ENCODE measurements at places on chromosomes 4 and X.

DNA sequence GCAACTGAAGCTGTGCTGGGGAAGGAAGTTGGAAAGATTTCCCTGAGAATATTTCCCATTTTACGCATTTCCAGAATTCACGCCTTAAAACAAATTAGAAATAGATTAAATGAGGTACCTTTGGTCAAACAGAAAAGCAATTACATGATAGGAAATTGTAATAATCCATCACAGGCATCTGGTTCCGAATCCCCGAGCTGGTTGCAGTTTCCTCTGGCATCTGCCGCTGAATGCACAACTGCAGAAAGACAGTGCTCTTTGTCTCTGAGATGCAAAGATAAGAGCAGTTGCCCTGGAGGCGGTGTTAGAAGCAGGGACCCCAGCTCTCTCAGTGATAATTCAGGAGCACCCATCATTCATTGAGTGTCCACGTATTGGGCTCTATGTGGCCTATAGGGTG, 224.4 kb downstream of the LDB2 start:
- DNase-seq: no peak

- no peak for DNase-seq
Measured at GRCh38 chr4:152554742-152555141, 18.9 kb upstream of the FBXW7 start.

- no peak for DNase-seq
Measured at GRCh38 chrX:136468391-136469103, 19.2 kb upstream of the BRS3 start.

DNA sequence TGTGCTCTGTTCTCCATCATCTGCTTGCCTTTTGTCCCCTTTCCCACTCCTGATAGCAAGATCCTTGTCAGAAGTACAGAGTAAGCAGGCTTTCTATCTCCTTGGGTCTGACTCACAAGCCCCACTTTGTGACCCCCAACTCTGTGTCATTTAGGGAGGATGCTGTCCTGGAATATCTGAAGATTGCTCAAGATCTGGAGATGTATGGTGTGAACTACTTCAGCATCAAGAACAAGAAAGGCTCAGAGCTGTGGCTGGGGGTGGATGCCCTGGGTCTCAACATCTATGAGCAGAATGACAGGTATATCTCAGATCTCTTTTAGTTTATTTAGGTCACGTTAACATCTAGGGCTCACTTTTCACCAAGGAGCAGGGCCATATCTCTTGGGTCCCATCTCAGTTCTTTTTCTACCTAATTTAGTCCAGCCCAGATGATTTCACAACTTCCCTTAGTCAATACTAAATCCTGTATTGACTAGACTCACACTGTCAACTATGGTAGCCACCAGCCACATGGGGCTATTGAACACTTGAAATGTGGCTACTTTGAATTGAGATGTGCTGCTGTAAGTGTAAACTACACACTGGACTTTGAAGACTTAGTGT, 64.3 kb downstream of the MSN start:
- DNase-seq: no peak

- DNase-seq: no peak
Measured at GRCh38 chr4:102527695-102528283, 26.6 kb downstream of the NFKB1 start.

DNA sequence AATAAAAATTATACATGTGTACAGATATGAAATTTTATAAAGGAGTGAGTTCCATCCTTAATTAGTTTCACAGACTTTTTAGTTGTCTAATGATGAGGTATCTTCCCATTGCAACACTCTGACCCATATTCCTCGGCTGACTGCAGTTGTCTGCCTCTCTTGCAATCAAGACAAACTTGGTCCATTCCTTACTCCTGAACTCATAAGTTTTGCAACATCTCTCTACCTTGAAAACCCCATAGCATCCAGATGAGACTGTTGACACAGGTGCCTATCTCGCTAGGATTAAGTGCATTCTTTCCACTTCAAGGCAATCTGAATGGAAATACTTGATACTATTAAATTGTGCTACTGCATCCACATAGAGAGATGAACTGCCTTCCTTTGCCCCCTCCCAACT, 2.3 kb downstream of the XKRX start:
- DNase-seq: no peak

DNA sequence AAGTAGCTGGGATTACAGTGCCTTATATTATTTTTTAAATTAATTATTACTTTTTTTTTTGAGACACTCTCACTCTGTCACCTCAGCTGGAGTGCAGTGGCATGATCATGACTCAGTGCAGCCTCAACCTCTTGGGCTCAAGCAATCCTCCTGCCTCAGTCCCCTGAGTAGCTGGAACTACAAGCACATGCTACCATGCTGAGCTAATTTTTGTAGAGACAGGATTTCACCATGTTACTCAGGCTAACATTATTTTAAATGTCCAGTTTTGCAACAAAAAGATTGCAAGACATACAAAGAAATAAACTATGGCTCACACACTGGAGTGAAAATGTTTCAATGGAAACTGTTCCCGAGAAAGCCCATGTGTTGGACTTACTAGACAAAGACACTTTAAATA, 59.2 kb downstream of the MND1 start:
- DNase-seq: no peak

GRCh38 chr4:7676398-7676922, 241.7 kb upstream of the PSAPL1 start:
- no peak for DNase-seq

- DNase-seq: no peak
Measured at GRCh38 chrX:150337536-150337935, 25.6 kb upstream of the MAMLD1 start.

DNA sequence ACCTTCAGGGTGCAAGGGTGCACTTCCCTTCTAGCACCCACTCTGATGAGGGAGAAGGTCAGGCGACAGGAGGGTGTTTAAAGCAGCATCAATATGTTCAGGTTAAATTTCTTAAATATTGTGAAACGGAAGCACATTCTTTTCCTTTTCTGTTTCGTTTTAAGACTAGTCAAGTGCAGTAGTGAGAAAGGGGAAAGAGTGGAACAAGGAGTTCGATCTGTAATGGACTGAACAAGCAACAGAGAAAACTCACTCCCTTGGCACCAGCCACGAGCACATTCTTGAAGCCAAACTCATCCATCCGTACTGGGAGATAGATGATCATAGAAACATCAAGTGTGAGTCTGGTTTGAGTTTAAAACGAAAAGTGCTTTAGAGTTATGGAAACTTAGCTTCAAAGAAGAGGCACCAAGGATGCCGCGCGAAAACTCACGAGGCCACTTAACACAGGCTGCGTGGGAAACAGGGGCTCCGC, 815 bp downstream of the FAM53A start:
- no peak for DNase-seq

DNA sequence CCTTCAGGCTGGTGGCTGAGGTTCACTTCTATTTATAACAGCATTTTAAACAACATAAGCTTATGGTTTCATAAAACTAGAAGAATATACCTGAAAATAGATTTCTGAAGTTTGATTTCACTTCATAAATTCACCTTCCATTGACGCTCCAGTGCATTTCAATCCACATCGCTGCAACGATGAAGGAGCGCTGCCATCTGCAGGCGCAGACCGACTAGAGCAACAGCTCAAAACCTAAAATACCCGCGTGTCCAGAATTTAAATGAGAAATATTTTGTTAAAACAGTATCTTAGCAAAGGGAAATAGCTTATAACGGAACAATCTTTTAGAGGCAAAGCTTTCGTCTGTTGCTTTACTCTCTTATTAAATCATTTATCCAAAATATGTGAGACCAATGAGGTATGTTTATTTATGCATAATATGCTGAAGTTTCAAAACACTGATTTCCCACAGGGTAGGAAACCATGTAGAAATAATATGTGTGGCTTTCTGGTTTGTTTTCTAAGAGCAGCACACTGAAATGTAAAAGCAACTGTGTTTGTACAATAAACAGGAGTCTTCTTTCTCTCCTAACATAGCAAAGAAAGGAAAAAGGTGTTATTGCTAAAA, 816.4 kb upstream of the FRG1 start:
- no peak for DNase-seq

GRCh38 chr4:176970853-176971252, 178.1 kb upstream of the VEGFC start:
- DNase-seq: no peak

DNA sequence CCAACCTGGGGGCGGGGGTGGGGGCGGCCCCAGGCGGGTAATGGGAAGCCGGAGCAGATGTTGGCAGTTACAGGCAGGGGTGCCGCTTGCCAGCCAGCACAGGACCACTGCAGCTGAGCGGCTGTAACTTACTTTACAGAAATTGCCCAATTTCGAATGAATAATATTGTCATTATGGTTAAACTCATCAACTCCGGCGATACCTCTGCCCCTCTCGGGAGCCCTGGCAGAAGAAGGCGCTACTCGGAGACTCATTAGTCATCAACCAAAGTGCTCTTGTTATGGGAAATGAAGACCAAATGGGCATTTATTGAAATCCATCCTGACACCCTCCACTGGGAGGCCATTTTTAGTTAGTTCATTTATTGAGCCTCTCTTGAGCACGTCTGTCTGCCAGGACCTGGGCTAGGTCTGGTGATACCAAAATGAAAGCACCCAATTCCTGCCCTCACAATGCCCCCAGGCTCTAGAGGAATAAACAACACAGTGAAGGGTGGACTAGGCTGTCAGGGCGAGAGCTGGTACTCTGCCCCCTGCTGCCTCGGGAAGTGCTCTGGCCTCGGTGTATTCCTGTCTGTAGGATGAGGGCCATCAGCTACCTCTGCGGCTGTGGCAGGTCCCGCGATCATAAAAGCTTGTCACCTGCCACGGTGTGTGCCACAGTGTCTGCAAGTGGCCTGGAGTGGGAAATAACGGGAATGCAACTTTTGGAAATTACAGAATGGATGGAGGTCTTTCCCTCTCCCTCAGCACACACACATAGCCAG, 159.1 kb upstream of the PSAPL1 start:
- no peak for DNase-seq

DNA sequence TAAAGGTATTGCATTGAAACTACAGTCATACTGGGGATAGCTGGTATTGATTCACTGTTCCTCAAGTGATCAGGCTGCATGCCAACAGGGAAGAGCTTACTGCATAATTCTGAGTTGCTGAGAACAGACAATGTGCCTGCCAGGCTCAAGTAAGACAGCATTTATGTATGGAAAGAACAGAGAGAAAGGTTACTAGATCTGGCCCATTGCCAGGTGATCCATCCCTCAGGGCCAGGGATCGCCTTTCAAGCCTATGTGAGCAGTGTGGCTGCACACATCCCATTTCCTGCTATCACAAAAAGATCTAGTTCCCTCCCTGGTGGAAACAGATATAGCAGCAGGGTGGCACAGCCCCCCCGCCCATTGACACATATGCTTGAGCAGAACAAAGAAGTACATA, 254.0 kb downstream of the TMA16 start:
- DNase-seq: no peak

DNA sequence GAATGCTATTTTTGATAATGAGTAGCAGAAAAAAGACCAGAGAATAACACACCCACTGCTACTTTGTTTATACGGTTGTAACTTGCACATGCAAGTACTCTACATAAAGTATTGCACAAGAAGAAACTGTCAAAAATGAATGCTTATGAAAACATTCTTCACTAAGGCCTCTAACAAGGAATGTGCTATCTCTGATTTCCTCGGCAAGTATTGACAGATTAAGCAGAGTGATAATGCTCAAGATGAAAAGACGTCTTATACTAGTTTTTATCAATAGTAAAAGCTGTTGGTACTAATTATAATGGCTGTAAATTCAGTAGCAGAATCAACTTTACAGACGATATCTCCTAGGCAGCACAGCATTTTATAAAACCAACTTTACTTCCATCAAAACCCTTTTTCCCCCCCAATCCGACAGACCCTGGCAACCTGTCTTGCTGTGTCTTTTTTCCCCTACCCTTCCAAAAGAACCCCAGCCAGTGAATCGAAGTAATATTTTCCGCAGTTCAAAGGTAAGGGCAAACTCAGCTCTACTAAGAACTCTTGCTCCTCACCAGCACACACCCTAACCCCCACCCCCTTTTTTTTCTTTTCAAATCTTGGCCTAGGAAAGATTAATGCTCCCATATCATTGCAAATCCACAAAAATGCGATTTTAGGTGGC, 1.5 kb downstream of the FRYL start:
- DNase-seq: no peak

DNA sequence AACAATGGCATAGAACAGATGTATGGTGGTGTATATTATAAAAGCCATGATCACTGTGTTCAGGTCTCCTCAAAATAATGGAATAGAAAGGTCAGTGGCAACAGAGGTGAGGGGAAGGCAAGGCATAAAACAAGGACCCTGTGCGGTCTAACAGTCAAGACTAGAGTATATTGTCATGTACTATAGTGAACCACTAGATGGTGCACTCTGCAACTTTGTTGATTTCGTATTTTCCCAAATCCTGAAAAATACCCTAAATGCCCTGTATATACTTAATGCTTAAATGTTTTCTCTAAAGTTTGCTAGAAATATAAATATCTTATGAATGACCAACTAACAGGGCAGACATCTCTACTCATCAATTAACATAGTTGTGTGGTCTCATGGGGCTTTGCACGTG, 453.0 kb downstream of the PCDH11X start:
- no peak for DNase-seq

DNA sequence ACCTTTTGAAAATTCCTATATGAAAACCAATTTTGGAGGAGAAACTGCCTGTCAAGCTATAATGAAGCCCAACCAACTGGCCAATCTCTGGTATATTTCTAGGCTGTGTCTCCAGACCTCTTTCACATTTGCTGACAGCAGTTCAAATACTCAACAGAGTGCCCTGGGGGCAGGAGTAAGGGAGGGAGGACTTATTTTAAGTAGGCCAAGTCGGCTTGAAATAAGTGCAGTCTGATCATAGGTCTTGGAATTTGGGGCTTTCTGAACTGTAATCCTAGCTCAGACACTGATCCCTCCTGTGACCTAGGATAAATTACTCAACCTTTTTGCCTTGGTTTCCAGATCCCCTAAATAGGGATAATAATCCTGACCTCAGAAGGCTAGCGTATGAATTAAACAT, 59.4 kb upstream of the SLC7A11 start:
- DNase-seq: no peak

DNA sequence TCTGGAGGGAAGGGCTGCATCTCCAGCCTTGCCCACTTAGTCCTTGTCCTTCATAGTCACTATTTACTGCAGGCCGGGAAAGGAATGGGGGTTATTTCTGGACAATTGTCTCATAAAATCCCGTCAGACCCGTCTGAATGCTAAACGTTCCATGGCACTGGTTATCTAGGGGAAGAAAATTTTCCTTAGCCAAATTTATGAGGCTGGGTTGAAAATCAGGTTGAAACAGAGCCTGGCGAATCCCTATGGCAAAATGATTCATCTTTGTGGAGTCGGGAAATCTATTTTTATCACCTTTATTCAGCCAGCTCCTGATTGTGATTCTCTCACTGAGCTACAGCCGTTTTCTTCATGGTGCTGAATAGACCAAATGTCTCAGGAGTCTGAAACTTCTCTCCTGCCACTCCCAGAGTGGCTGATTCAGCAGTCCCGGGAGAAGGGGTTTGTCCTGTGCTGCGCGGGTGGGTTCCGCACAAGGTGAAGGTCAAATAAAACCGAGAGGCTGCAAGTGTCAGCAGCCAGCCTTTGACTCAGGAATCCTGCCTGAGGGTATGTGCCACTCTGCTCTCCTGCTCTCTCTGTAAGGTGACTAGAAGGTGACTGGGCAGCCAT, 1.0 kb downstream of the LIMCH1 start:
- no peak for DNase-seq

Measured in stimulated activated CD8-positive, alpha-beta memory T cell treated with anti-CD3 and anti-CD28 coated beads, Interleukin-12 subunit alpha, Interleukin-12 subunit beta, amount 100 ng/mL, for 4 hours (primary cell).